ENCODE measurements at places on chromosomes 4 and X.

- DNase-seq, result no peak
Measured at GRCh38 chr4:74794382-74795010, at the start of gene BTC. Gene BTC, minus strand, starts transcription at chr4:74794523. Its CDS starts 198 bp downstream, at chr4:74794325.

GRCh38 chrX:152537373-152537772 is 86.3 kb upstream of the GABRA3 start:
- DNase-seq, result no peak

DNA sequence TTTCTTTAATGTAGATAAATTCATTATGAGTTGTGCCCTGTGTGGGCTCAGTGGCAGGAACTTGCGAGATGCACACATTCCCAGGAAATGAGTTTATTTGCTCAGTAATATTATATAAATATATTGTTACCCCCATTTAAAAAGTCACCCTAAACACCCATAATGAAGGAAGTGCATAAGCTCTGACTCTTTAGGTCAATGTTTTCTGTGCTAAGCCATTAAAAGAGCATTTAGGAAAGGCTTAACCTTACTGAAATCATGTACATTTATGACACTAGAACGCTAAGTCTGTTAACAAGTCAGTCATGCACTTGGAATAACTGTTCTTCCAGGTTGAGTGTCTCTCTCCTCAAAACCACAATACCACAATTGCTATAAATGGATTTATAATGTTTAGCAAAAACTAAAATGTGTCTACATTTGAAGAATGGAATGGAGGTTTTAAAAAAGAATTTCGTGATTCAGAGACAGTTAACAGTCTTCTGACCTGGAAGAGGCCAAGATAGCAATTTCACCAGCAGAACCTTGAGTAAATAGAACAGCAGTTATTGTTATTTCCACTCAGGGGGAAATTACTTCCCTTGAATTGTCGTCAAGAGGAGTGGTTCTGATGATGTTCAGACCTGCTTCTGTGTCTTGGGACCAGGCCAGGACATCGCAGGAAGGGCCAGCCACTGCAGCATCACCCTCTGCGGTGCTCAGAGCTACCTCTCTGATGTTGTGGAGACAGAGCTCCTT is 91.1 kb upstream of the VEGFC start:
- no peak for DNase-seq

DNA sequence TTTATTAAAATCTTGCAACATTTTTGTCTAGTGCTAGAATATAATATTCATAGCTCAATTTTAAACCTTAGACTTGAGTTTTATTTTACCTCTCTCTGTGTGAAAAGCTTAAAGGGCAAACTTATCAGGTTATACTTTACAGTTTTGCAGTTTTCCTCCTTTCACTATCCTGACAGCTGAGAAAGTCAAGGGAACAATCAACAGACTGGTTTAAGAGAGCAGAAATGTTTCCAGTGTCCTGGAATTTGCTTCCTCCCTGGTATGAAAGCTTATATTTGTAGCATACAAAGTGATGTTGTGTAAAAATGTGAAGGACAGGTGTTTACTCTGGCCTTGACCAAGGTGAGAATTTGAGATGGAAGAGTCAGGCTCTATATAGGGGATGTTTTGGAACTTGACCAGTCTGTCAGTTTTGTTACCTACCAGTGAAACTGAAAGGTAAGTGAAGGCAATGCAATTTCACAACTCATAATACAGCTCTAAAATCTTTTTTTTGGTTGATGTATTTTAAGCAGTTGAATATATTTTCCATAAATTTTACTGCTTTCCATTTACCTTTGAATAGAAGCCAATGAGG is 64.6 kb downstream of the FHIP1A start:
- no peak for DNase-seq

GRCh38 chrX:3191796-3192195 is 150.5 kb downstream of the ARSF start:
- no peak for DNase-seq

Measured in GM12864 (cell line).